ENCODE measurements at places on chromosomes 2 and 18. TPM values are rescaled to one million over a fixed set of nuclear protein-coding genes. Genes with fewer than 3 reads are reported as not detected.

Gene NGEF
- total RNA-seq, result 28.7 TPM

Gene CYRIA
- total RNA-seq, result 2.6 TPM

Gene SLC5A7
- 0.16 TPM for total RNA-seq

Gene TRIB2
- total RNA-seq, result 189 TPM

Gene EMILIN1
- total RNA-seq, result 29.2 TPM
